ENCODE measurements at places on chromosomes 3 and 15.

GRCh38 chr3:47288966-47289910 is 6.5 kb downstream of the KLHL18 start:
- no peak for DNase-seq

DNA sequence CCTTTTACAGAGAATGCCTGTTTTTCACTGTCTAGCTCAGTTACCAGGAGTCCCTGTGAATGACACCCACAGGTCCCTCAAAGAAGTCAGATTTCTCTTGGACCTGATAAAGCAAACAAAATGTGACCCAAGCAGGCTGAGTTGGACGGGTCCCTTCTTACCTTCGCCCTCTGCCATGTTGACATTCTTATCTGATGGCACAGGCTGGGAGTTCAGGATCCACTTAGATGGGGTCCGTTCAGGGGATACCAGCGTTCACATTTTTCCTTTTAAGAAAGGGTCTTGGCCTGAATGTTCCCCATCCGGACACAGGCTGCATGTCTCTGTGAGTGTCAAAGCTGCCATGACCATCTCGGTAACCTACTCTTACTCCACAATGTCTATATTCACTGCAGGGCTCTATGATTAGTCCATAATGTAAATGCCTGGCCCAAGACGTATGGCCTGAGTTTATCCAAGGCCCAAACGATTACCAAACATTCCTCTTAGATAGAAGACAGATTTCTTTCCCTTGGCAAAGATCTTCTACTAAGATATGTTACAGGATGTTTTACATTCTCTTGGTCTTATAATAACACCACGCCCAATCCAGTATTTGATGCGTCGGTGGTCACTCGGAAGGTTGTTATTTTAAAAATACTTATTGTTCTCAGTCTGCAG is 179.1 kb downstream of the THSD4 start:
- no peak for DNase-seq

- no peak for DNase-seq
Measured at GRCh38 chr3:159169828-159170227, 368.0 kb downstream of the MFSD1 start.

- no peak for DNase-seq
Measured at GRCh38 chr3:184604039-184604601, 42.5 kb downstream of the EPHB3 start.

DNA sequence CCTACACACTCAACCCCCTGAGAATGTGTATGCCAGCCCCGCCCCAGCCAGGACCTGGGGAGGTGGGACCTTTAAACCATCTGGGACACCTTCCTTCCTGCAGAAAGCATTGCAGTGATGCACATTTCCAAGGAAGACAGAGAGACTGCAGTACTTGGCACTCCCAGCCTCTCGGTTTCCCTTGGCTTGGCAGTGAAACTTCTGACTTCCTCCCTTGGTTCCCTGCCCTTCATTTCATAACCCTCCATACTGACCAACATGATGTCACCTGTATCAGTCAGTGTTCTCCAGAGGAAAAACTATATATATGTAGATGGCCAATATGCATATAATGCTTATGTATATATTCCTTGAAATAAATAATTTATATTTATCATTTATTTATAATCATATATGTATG is 103.2 kb downstream of the SST start:
- no peak for DNase-seq

DNA sequence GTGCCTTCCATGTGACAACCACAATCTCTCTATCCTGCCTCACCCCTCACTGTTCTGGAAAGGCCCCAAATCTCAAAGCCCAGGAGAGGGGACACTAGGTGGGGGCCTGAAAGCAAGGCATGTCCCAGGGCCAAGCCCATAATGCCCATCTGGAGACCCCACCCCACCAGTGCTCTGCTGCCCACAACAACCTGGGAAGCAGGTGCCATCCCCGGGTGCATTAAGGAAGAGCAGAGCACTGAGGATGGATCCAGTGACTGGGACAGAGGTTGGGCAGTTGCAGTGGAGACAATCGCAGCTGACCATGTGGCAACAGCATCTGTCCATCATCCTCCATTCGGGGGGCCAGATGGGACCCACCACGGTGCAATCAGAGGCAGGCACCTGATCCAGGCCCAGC is 106.2 kb upstream of the PRR20G start:
- DNase-seq = no peak

GRCh38 chr3:64837986-64838735 is 150.4 kb upstream of the ADAMTS9 start:
- DNase-seq = no peak

GRCh38 chr3:198030125-198030524 is 70.1 kb downstream of the LMLN start:
- no peak for DNase-seq

Measured in thoracic aorta (tissue), 2 donors.